ENCODE measurements at places on chromosomes 13 and 19.

GRCh38 chr13:21917086-21918015 is 246.5 kb downstream of the FGF9 start:
- DNase-seq, result no peak

GRCh38 chr13:78826312-78826711 is 167.4 kb upstream of the OBI1 start:
- DNase-seq, result no peak

- no peak for DNase-seq
Observed at GRCh38 chr19:1053176-1054101, 13.5 kb upstream of the ARHGAP45 start.

DNA sequence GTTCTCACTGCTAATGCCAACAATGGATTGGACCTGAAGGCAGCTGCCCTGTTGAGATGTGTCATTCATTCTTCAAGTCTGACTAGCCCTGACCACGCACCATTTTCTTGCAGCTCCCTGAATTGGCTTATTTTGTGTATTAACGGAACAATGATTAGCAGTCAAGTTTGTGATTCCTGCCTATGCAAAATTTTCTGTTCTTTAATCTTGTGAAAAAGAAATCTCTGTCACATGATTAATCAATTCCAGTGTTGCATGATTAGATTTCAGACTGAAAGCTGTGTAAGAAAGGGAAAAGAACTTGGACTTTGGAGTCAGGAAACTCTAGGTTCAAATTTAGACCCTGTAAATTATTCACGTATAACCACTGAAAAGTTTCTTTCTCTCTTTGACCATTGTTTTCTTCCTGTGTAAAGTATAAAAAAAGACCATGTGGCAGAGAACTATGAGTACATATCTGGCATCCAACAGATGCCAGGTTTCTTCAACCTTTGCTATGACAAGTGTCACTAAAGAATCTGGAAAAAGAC is 64.5 kb upstream of the SLC10A2 start:
- no peak for DNase-seq

DNA sequence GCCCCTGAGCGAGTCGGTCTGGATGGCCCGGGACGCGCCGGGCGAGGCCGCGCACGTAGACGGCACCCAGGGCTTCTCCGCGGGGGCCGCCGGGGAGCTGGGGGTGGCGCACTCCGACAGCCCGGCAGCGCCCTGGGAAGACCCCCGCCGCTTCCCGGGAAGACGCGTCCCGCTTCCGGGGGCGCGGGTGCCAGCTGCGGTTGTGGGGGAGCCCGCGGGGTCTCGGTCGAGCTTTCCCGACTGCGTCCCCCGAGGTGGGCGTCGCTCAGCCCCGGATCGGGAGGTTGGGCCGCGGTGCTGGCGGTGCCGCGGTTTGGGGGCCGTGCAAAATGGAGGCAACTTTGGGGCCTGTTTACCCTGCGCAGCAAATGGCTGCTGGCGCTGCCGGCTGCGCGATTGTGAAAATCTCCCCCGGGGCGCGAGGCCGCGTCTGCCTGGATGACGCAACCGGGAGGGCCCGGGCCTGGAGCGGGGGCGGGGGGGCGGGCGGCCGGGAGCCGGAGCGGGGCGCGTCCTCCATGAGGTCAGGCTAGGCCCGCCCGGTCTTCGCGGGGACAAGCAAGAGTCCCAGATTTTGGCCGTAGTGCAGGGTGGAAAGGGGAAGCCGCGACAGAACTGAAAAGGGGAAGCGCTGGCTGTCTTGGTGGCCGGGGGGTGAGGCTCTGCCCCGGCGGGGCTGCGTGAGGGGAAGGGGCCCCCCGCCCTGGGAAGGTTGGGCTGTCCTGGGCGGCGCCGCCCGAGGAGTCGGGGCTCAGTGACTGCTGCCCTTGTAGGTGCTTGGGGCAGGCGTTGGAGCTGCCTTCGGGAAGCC is 11.3 kb downstream of the PEAK3 start:
- DNase-seq, result peak; percentile 64

GRCh38 chr19:50602935-50603334 is 34.7 kb upstream of the LRRC4B start:
- DNase-seq, result no peak

DNA sequence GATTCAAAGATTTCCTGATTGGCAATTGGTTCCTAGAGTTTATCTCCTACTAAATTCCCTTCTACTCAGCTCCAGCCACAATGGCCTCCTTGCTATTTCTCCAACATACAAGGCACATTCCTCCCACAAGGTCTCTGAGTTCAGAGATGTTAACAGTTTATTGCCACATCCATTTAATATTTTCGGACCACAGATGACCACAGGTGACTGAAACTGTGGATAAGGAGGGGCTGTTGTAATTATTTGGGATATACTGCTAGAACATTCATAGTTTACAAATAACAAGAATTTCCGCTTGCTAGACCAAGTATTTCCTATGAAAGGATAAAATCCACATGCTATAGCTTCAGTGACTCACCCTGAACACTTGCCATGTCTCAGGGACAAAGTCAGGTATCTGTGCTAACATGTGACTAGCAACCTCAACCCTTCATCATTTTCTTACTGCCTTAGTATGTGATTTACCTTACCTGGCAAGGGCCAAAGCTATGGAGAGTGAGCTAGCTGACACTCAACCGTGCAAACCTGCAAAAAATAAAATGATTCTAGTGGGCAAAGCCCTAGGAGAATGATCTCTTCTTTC is 117.7 kb downstream of the TBC1D4 start:
- no peak for DNase-seq

DNA sequence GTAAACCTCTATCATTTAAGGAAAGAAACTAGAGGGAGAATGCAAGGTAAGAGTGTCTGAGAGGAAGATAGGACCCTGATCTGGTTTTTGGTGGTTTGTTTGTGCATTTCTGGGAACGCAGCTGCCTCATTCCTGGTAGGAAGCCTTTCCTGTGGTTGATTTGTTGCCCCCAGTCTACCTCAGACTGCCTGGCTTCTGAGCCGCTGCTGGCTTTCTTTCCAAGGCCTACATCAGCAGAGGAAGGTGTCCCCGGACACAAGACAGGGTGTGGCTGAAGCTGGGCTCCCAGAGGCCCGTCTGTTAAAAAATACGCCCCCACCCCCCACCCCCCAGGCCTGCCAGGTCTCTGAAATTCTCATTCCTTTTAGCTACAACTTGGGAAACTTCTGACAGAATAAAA is 42.6 kb downstream of the C13orf42 start:
- DNase-seq, result no peak

All from activated CD4-positive, alpha-beta T cell treated with anti-CD3 and anti-CD28 coated beads, Interleukin-2, amount 50 U/mL, for 24 hours (primary cell).